ENCODE measurements at places on chromosomes 12 and 14.
A peak's percentile ranks its signal among the peaks of the same experiment; 100 is the strongest.

DNA sequence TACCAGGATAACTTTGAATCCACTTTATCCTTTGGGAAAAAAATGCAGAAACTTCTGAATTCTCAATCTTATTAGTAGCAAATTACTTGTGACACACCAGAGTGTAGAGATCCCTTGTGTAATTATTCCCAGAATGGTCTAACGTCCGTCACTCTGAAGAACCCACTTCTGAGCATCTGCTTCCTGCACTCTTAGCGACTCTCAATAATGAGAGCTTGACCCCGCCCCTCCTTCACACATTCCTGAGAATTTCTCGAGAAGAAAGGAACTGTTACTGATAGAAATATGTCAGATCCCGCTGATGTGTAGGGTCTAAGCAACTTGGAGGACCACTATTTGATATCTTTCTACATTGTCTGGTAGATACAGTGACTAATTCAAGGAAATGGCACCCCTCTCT lies 218.3 kb upstream of the PDZRN4 start:
- no peak for DNase-seq

DNA sequence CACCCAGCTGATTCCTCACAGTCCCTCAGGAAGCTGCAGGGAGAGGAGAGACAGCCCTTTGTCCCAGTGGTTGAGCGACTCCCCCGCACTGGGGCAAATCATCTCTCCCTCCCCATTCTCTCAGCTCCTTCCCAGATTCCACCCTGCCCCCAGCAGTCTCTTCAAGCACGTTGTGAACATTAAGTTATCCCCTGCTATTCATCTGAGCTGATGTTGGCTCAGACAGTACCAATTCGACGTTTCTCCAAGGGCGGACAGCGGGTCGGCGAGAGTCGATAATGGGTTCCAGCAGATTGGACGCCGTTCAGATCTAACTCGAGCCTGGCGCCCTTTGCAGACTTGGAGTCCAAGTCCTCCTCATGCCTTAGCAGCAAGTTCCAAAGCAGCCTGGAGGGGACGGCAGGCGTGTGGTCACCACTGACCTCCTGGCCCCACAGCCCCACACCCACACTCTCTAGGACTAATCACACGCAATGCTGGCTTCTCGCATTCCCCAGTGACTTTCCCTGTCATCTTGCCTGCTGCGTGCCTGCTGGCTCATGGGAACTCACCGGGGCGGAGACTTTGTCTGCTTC lies 245.9 kb downstream of the CHST11 start:
- DNase-seq: no peak

GRCh38 chr14:61812347-61813095 lies 50.3 kb downstream of the SNAPC1 start:
- no peak for DNase-seq

- no peak for DNase-seq
Observed at GRCh38 chr14:105838591-105839424, 312.4 kb downstream of the TMEM121 start.

DNA sequence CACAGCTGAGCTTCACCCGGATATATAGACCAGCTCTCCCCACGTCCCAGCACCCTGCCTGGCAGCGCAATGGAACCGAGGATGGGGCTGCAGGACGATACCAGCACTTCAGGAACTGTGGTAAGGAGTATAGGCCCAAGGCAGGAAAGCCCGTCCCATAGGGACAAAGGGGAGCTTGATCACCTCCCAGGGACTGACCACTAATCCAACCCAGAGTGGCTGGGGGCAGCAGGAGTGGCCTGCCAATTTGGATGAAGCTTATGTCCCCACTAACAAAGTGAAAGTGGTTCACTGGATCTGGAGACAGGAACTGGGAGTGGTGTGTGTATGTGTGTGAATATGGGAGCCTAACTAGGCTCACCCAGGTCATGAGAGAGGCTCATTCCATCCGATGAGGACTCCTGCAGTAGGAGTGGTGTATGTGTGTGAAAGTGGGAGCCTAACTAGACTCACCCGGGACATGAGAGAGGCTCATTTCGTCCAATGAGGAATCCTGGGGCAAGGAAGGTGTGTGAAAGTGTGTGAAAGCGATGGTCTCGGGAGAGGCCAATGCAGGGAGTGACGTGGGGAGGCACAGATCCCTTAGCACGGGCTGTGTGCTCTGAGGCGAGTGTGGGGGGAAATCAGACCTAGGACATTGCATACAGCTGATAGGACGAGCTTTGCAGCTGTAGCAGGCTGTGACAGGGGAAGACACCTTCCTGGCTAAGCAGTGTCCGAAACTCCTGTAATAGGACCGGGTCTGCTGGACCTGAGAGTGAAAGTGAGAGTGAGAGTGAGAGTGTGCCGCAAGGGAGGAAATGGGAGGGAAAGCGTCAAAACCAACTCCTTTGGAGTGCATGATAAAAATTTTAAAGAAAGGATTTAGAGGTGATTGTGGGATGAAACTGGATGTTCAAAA lies 25.7 kb downstream of the KLRK1 start:
- peak; percentile 67 for DNase-seq

All from NCI-H774 (cell line).